ENCODE measurements at places on chromosomes 7 and 10. TPM values are rescaled to one million over a fixed set of nuclear protein-coding genes. Genes with fewer than 3 reads are reported as not detected.
A peak's percentile ranks its signal among the peaks of the same experiment; 100 is the strongest.

Gene DLX5
- not detected for total RNA-seq

Gene TMEM270
- total RNA-seq, result not detected

Gene LLCFC1
- total RNA-seq, result not detected

Gene CARD11
- total RNA-seq, result 107 TPM

Gene C10orf62
- total RNA-seq, result not detected

Gene ANXA8L1
- not detected for total RNA-seq

Gene MTERF1
- total RNA-seq, result 26.2 TPM

Gene EFCAB10
- total RNA-seq, result not detected

Gene NPTX2
- total RNA-seq, result not detected

Gene CPA4
- not detected for total RNA-seq

Gene SPDYE2
- total RNA-seq, result not detected

Gene H2BK1
- 1.8 TPM for total RNA-seq

Gene TMEM254
- total RNA-seq, result 16.2 TPM

Gene OAT
- 20.1 TPM for total RNA-seq

Gene POP7
- 21.7 TPM for total RNA-seq

Gene TFEC
- 35.0 TPM for total RNA-seq

GRCh38 chr7:20141666-20142065 lies 75.5 kb downstream of the MACC1 start:
- H3K27ac ChIP-seq, result no peak overlapping the region
- peaks cover 9% of the 10 kb centered on the region for H3K4me1 ChIP-seq

DNA sequence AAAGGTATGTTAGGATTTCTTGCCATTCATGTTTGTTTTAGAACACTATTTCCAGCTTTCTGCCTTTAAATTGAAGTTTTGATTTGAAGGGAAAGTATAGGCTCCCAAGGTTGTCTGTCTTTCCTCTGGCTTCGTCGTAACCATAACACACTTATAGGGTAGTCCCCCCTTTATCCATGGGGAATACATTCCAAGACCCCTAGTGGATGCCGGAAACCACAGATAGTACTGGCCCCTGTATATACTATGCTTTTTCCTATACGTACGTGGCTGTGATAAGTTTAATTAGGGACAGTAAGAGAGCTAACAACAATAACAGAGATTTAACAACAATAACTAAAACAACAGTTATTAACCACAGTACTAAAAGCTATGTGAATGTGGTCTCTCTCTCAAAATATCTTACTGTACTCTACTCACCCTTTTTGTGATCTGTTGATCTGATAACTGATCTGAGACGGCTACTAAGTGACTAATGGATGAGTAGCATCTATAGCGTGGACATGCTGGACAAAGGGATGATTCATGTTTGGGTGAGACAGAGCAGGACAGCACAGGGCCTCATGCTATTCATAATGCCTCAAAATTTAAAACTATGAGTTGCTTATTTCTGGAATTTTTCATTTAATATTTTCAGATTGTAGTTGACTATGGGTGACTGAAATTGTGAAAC lies 273.1 kb downstream of the AUTS2 start:
- peaks cover 2% of the 10 kb centered on the region for H3K36me3 ChIP-seq
- no peak for DNase-seq
- H3K27me3 ChIP-seq, result no peaks in the 10 kb centered on the region
- H3K4me3 ChIP-seq, result no peak overlapping the region

GRCh38 chr7:92854501-92855238 lies 18.3 kb upstream of the CDK6 start:
- H3K36me3 ChIP-seq, result no peaks in the 10 kb centered on the region
- no peaks in the 10 kb centered on the region for H3K4me1 ChIP-seq
- H3K27me3 ChIP-seq, result no peaks in the 10 kb centered on the region
- no peak overlapping the region for H3K4me3 ChIP-seq
- no peak overlapping the region for H3K27ac ChIP-seq

GRCh38 chr10:129602938-129603535 lies 136.0 kb downstream of the MGMT start:
- H3K27me3 ChIP-seq, result no peaks in the 10 kb centered on the region
- DNase-seq, result no peak
- no peak overlapping the region for H3K27ac ChIP-seq
- peaks cover 44% of the 10 kb centered on the region for H3K4me1 ChIP-seq

DNA sequence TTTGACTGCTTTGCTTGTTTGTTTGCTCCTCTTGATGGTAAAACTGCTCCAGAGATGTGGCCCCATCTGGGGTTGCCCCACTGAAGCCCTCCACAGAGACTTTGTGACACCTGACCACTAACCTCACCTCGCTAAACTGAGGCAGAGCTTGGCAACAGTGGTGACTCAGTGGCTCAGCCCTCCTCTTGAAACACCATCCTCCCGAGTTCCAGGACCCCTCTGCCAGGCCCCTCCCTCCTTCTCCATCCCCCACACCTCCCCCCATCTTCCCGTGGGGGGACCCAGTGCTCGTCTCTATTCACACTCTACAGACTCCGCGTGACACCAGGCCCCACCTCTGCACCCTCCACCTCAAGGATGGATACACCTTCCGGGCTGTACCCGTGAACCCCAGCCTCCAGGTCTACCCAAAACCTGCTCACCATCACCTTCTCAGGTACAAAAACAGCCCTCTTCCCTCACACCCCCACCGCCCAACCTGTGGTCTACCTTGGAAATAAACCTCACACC lies 19.0 kb upstream of the RET start:
- H3K36me3 ChIP-seq, result no peaks in the 10 kb centered on the region
- H3K27ac ChIP-seq, result no peak overlapping the region
- no peaks in the 10 kb centered on the region for H3K4me1 ChIP-seq
- peaks cover 10% of the 10 kb centered on the region for H3K27me3 ChIP-seq

GRCh38 chr7:110373416-110373815 lies 717.5 kb upstream of the LRRN3 start:
- H3K4me1 ChIP-seq, result no peaks in the 10 kb centered on the region
- no peaks in the 10 kb centered on the region for H3K27me3 ChIP-seq
- no peak overlapping the region for H3K27ac ChIP-seq
- H3K4me3 ChIP-seq, result no peak overlapping the region

- no peak overlapping the region for H3K27ac ChIP-seq
- H3K4me1 ChIP-seq, result no peaks in the 10 kb centered on the region
- DNase-seq, result no peak
- no peak overlapping the region for H3K4me3 ChIP-seq
Measured at GRCh38 chr7:121831351-121831750, 41.6 kb upstream of the PTPRZ1 start.

- no peaks in the 10 kb centered on the region for H3K36me3 ChIP-seq
- DNase-seq, result no peak
- H3K4me1 ChIP-seq, result no peaks in the 10 kb centered on the region
- H3K27ac ChIP-seq, result no peak overlapping the region
Measured at GRCh38 chr10:34775044-34775637, 40.0 kb downstream of the PARD3 start.

DNA sequence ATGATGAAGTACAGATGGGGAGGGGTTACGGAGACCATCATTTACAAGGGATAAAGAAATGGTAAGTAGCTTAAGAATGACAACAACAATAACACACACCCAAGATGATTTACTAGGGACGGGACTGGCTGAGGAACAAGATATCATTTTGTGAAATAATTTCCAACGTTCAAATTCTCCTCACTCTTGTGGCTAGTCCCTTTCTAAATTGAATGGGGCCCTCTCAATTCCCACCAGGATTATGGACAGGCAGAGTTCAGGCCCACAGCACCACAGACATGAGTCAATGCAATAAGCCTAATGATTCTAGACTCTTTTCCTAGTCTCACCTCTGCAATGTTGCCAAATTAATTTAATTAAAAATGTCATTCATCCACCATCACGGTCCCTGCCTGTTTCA lies 448.1 kb downstream of the KCNMA1 start:
- no peak overlapping the region for H3K27ac ChIP-seq
- H3K36me3 ChIP-seq, result no peaks in the 10 kb centered on the region
- H3K4me3 ChIP-seq, result no peak overlapping the region
- no peak for DNase-seq
- H3K27me3 ChIP-seq, result peaks cover 6% of the 10 kb centered on the region

DNA sequence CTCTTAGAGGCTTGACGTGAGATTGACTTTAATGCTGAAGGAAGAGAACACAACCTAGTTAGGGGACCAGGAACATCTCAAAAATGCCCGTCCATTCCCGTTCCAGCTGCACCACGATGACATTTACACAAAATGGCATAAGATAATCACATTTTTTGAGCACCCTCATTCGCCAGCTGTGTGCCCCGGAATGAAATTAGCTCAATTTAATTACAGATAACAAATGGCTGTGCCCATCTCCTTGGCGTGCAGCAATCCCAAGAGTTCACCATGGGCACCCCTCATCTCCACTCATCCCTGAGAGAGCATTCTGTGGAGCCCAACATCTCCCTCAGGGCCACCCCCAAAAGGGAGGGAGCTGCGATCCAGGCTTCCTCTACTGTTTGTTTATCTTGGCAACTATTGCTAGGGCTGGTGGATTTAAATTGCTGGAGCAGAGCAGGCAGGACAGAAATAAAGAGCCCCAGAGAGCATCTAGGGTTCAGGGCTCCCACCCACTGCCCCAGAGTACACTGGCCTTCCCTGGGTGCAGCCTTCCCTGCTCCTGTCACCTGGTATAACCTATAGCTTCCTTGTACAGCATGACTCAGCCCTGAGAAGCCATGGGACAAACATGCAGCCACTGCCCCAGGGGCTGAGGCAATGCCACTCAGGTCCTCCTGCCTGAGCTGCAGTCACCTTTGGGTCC lies 263.5 kb downstream of the ZEB1 start:
- peaks cover 11% of the 10 kb centered on the region for H3K27me3 ChIP-seq
- H3K27ac ChIP-seq, result no peak overlapping the region
- H3K4me3 ChIP-seq, result no peak overlapping the region
- no peaks in the 10 kb centered on the region for H3K36me3 ChIP-seq

- no peaks in the 10 kb centered on the region for H3K4me1 ChIP-seq
- H3K27ac ChIP-seq, result no peak overlapping the region
- H3K27me3 ChIP-seq, result peaks cover 5% of the 10 kb centered on the region
- H3K36me3 ChIP-seq, result no peaks in the 10 kb centered on the region
Measured at GRCh38 chr7:142301299-142301698, 43.4 kb upstream of the PRSS58 start.

- peaks cover 14% of the 10 kb centered on the region for H3K4me1 ChIP-seq
- H3K36me3 ChIP-seq, result no peaks in the 10 kb centered on the region
- DNase-seq, result no peak
- peaks cover 29% of the 10 kb centered on the region for H3K27me3 ChIP-seq
Measured at GRCh38 chr10:43689618-43689954, 40.9 kb upstream of the ZNF32 start.

- H3K4me1 ChIP-seq, result peaks cover 4% of the 10 kb centered on the region
- no peaks in the 10 kb centered on the region for H3K27me3 ChIP-seq
- DNase-seq, result no peak
- H3K27ac ChIP-seq, result no peak overlapping the region
- H3K36me3 ChIP-seq, result peaks cover 41% of the 10 kb centered on the region
- no peak overlapping the region for H3K4me3 ChIP-seq
Measured at GRCh38 chr7:90951986-90952954, 312.0 kb upstream of the FZD1 start.

DNA sequence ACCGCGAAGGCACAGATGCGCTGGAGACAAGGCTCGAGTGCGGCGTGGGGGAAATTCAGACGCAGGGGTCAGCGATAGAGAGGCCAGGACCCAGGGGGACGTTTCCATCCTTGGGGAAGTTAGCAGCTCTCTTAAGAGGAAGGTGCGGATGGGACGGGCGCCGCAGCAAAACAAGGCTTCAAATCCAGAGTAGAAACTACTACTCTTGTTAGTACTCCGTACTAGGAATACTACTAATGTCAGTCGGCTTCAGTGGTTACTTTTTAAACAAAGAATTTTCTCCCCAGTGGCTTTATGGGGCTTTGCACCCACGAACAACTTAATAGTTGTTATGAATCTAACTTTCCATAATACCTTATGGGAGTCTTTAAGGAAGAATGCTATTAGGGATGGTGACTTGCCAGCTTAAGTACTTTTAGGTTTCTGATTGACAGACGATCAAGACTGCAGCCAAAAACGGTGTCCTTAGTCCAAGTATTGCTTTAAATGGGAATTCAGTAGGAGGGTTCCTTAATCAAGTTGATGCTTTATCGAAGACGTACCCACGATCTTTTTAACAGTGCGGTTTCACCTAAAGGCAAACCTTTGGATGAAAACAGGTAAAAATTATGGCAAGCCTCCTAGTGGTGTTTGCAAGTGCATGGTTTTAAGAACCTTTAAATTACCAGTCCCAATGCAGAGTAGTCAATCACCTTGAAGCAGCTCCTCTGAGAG lies 812 bp upstream of the IDE start:
- no peaks in the 10 kb centered on the region for H3K27me3 ChIP-seq
- no peak for DNase-seq
- H3K4me3 ChIP-seq, result peak overlapping the region; percentile 88
- peaks cover 35% of the 10 kb centered on the region for H3K4me1 ChIP-seq
- H3K36me3 ChIP-seq, result no peaks in the 10 kb centered on the region

- no peak for DNase-seq
- H3K4me3 ChIP-seq, result no peak overlapping the region
- no peak overlapping the region for H3K27ac ChIP-seq
- H3K4me1 ChIP-seq, result no peaks in the 10 kb centered on the region
- H3K27me3 ChIP-seq, result no peaks in the 10 kb centered on the region
Measured at GRCh38 chr10:111023060-111023459, 53.8 kb upstream of the ADRA2A start.

GRCh38 chr10:130656582-130657133 lies 520.5 kb downstream of the GLRX3 start:
- no peaks in the 10 kb centered on the region for H3K27me3 ChIP-seq
- no peak for DNase-seq
- no peaks in the 10 kb centered on the region for H3K4me1 ChIP-seq

GRCh38 chr10:44674536-44675386 lies 236.4 kb upstream of the TMEM72 start:
- no peaks in the 10 kb centered on the region for H3K36me3 ChIP-seq
- no peak overlapping the region for H3K27ac ChIP-seq
- no peak overlapping the region for H3K4me3 ChIP-seq
- no peaks in the 10 kb centered on the region for H3K27me3 ChIP-seq
- no peaks in the 10 kb centered on the region for H3K4me1 ChIP-seq

DNA sequence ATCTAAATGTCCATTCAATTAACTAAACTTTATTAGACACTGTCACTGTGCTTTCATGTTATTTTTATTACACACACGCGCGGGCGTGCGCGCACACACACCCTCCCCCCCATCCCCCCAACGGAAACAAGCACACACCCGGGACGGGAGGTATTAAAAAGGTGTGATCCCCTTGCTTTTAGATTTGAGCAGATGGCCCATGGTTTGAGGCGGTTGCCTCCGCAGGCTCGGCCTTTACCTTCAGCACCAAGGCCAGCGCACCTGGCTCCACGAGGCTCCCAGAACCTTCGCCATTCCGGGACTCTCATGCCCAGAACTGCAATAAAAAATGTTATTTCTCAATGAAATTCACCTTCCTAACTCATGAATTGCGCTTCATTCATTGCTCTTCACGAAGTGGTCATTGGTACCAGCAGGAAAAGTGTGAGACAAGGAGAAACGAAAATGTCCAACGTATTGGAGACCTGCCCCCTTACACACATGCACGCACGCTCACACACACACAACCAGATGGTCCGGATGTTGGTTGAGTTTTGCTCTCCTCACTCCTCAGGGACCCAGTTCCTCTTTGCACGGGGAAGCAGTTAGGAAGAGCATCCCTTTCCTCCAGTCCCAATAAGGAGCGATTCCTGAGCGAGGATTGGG lies 20.8 kb upstream of the PTF1A start:
- peaks cover 58% of the 10 kb centered on the region for H3K27me3 ChIP-seq
- no peaks in the 10 kb centered on the region for H3K36me3 ChIP-seq
- no peak overlapping the region for H3K27ac ChIP-seq
- no peaks in the 10 kb centered on the region for H3K4me1 ChIP-seq

GRCh38 chr7:71320916-71321315 lies 189.0 kb downstream of the GALNT17 start:
- no peaks in the 10 kb centered on the region for H3K4me1 ChIP-seq
- DNase-seq, result no peak
- no peaks in the 10 kb centered on the region for H3K27me3 ChIP-seq
- no peaks in the 10 kb centered on the region for H3K36me3 ChIP-seq
- H3K4me3 ChIP-seq, result no peak overlapping the region
- no peak overlapping the region for H3K27ac ChIP-seq
